ENCODE measurements at places on chromosomes 13 and 19.
A peak's percentile ranks its signal among the peaks of the same experiment; 100 is the strongest.

- DNase-seq: no peak
Measured at GRCh38 chr19:1566392-1567115, 1.6 kb downstream of the MEX3D start.

DNA sequence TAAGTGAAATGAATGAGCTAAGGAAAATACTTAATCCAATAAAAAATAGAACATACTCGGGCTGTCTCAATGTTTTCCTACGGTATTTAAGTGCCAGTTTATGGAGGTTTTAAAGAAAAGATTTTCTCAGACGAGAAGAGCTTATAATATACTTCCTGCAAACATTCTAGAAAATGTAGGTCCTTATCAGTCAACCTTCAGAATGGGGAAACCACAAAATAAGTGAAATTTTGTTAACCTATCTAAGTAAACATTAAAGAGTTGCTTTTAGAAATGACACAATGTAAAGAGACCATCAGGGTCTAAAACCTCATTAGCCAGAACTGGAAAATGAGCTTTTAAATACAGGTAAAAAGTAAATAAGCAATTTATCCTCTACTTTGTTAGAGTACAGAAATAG is 12.1 kb downstream of the MIR17HG start:
- no peak for DNase-seq

GRCh38 chr19:6060600-6061375 is 49.5 kb downstream of the RFX2 start:
- DNase-seq: peak; percentile 50

DNA sequence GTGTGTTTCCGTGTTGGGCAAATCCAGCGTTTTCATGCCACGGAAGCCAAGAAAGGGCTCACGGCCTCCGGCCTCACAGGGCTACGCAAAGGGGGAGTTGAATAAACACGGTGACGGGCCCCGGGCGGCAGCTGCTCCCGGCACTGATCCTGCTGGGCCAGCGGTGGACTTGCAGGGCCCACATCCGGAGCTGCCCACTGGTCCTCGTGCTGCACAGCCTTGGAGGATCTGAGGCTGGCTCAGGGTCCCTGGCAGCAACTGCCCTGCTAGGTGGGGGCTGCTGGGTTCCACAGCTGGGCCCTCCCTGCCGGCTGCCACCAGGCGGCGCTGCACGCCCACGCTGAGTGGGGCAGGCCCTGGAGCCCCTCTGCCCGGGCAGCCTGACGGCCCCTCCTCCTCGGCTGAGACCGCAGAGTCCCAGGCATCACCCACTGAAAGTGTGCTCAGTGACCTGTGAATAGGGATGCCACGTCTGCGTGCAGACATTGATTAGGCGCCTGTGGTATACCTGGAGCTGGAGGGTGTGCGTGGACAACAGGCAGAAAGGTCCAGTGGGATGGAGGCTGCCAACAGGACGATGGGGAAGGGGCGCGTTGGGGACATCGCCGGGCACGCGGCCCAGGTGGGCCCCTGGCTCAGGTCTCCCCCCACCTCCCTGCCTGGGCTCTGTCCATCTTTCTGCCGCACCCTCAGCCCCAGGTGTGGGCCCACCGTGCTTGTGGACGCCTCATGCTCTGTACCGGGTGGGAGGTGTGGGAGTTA is 5.3 kb upstream of the HCN2 start:
- peak; percentile 65 for DNase-seq

DNA sequence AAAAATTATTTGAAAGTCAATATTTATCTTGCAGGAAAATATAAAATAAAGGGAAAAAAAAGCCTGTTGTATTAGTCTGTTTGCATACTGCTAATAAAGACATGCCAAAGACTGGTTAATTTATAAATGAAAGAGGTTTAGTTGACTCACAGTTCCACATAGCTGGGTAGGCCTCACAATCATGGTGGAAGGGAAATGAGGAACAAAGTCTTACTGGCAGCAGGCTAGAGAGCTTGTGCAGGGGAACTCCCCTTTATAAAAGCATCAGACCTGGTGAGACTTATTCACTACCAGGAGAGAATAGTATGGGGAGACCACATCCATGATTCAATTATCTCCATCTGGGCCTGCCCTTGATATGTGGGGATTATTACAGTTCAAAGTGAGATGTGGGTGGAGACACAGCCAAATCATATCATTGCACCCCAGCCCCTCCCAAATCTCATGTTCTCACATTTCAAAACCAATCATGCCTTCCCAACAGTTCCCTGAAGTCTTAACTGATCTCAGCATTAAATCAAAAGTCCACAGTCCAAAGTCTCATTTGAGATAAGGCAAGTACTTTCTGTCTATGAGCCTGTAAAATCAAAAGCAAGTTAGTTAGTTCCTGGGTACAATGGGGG is 1416.5 kb upstream of the SPRY2 start:
- no peak for DNase-seq

DNA sequence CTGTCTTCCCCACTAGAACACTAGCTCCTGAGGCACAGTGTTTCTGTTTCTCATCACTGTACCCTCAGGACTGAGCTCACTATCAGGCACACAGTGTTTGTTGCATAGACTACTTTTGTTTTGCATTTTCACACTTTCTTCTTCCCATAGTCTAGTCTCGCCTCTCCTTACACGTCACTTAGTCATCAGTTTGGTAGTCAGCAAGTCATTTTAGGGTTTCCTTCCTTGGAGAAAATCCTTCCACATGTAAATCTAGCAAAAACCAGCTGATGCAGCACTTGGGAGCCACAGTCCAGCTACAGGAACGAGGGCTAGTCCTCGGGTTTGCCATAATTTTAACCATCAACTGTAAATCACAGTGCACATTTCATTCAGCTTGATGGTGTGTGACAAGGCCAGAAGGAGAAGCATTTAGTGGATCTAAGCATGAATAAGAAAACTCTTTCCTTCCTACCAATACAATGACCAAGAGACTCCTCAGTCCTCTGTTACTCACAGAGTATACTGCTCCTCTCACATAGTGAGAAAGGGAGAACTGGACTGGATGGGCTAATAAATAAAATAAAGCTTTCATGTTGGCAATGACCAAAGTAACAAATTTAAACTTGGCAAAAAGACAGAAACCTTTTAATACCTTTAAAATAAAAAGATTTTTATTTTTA is 221.0 kb downstream of the KLF12 start:
- no peak for DNase-seq

DNA sequence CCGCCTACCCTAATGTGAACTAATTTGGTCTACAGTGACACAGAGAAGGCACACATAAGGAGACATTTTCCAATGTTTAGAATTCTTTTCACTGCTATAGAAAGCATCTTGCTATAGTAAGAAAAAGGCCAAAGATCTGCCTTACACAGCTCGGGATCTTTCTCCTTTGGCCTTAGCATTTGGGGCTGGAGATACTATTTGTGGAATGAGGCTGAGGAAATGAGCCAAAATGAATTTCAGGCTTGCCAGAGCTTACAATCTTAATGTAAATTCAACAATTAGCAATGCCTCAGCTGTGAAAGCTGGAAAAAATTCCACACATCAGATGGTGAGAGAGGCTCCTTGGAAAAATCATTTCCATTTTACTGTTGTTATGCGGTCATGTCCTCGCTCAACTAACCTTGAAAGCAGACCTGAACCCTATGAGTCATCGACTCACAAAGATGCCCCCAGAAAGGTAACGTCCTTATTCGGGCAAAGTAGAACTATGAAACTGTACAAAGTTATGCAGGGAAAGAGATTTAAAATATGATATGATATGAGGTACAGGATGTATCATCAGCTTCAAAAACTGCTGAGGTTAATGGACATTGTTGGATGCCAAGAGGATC is 324.5 kb upstream of the NBEA start:
- no peak for DNase-seq

GRCh38 chr13:45873491-45874325 is 22.2 kb upstream of the SIAH3 start:
- no peak for DNase-seq

DNA sequence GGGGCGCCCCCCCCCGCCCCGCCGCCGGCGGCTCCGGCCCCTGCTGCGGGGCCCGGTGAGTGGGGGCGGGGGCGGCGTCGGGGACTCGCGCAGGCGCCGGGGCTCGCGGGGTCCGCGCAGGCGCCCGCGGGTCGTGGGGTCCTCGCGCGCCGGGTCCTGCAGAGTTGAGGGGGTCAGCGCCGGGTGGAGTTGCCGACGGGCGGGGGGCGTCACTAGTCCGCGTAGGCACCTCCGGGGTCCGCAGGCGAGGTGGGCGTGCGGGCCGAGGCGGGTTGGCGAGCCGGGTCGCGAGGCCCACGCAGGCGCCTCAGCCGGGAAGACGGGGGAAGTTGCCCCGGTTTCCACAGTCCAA is 365 bp downstream of the PPP6R1 start:
- peak; percentile 39 for DNase-seq

DNA sequence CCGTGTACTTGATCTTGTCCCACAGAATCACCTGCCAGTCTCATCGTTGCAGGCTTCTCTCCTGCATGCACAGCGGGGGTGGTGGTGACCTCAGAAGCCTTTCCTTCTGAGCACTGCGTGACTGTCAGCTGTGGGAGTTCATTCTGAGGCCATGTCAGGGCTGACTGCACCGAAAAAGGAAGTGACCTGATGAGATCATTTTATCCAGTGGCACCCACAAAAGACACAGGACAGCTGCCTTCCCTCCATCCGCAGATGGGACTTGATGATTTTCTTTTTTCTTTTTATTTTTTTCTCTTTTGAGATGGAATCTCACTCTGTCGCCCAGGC is 89.7 kb downstream of the RAB20 start:
- DNase-seq: no peak

GRCh38 chr13:70893832-70894231 is 785.6 kb upstream of the KLHL1 start:
- no peak for DNase-seq

DNA sequence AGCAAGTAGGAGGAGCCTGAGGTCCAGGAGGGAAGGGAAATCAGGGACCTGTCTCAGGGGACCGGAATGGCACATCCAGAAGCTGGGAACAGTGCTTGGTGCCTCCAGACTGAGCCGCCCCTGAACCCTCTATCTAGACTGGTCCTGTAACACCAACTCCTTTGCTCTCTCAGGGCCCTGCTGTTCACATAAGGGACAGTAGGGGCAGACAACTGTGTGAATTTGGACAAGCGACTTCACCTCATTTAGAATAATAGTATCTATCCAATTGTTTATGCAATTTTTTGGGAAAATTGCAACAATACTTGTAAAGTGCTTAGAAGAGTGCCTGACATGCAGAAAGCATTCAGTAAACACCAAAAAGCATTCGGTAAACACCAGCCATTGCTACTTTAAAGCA is 14.0 kb downstream of the SYMPK start:
- DNase-seq: no peak

DNA sequence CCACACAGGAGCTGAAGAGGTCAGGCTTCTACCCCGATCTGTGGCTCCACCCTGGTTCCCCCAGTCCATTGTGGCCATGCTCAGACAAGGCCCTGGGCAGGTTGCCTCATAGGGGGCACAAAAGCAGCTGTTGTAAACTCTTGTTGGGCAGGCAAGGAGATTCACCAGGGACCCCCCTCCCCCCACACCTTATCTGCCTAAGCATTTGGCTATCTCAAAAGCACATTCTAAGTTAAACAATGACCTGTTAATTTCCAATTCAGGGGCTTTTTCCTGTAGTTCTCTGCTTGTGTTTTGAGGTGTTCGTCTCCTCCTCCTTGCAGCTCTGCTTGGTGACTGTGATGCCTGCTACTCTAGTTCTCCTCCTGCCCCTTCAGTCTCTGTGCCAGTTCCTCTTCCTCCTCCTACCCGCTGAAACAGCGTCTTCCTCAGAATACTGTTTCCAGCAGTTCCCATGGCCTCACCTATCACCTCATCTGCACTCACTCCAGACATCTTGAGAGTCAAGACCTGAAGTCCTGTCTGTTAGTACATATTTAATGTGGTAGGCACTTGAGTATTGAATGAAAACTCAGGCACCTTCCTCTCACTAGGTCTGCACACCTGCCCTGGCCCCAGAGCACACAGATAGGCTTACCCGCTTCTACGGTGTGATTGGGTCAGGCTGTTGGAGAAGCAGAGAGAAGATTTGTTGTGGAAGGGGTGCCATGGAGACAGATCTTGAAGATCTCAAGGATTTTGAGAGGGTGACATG is 31.7 kb downstream of the SPATA13 start:
- DNase-seq: no peak

DNA sequence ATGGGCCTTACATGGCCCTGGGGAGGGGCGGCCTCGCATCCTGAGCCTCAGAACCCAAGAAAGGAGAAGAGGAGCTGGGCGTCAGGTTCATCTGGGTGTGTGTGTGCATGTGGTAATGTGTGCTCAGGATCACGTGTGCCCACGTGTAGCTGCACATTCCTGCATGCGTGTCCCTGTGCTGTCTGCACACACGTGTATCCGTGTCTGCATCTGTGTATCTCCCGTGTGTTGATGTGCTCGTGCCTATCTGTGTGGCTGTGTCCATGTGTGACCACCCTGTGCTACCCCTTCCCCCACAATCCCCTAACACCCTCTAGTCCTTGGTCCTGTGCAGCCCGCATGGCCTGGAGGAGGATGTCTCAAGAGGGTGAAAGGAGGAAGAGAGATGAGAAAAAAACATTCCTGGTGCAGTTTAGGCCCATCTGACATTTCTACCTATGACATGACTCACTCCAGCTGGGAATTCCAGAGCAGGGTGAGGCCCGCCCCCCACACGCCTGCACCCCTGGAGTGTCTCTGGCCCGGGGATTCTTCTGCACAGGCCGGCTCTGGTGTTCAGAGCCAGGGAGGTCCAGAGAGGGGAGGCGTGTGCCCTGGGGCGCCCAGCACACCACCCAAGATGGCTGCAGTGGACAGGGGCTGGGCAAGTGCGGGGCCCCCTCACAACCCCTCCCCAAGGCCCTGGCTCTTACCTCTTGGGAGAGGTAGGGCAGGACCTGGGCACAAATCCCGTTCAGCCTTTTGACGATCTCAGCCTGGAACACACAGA is 7.1 kb downstream of the TLE5 start:
- DNase-seq: no peak

DNA sequence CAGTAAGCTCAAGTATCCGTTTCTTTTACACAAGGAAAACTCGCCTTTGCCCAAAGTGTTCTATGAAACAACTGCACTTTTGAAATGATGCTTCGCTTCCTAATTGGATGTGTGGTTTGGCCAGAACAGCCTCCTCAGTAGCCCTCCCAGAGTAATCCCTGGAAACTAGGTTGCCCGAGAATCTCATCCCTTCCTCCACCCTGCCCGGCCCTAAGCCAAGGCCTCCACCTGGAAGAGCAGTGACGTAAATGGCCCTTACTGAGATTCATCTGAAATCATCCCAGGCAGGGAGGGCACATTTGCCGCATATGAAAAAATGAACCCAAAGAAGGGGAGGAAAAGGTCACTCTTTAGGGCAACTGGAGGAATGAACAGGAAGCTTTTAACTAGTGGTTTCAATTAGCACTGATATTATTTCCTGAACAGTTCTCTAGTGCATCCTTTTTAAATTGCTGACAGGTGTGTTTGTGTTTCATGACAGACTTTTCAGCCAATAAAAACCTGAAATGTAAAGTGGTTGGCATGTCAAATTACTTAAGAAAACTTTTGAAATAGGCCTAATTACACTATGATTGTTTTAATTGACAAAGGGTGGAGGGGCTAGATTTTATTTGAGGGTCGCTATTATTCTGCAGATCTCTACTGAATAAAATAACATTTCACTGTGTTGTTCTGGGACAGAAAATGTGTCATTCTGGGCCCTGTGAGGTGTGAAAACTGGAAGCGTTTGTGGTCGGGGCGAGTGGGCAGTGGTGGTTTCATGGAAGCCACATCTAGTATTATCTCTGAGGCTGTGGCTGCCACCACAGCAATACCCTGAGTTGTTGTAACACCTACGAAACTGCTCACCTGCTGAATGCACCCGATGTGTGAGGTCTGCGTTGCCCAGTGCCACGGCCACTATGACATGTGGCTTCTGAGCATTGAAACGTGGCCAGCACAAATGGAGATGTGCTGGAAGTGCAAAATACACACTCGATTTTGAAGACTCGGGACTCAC is 112.1 kb downstream of the ZIC5 start:
- no peak for DNase-seq

All from T-helper 9 cell (primary cell).